NK-92 treated with Interleukin-12 subunit alpha and Interleukin-12 subunit beta, amount 100 ng/mL, for 24 hours (cell line): ENCODE measurements at places on chromosomes 13 and 19.

- DNase-seq = no peak
Measured at GRCh38 chr13:25528266-25528665, 156.5 kb downstream of the ATP8A2 start.

DNA sequence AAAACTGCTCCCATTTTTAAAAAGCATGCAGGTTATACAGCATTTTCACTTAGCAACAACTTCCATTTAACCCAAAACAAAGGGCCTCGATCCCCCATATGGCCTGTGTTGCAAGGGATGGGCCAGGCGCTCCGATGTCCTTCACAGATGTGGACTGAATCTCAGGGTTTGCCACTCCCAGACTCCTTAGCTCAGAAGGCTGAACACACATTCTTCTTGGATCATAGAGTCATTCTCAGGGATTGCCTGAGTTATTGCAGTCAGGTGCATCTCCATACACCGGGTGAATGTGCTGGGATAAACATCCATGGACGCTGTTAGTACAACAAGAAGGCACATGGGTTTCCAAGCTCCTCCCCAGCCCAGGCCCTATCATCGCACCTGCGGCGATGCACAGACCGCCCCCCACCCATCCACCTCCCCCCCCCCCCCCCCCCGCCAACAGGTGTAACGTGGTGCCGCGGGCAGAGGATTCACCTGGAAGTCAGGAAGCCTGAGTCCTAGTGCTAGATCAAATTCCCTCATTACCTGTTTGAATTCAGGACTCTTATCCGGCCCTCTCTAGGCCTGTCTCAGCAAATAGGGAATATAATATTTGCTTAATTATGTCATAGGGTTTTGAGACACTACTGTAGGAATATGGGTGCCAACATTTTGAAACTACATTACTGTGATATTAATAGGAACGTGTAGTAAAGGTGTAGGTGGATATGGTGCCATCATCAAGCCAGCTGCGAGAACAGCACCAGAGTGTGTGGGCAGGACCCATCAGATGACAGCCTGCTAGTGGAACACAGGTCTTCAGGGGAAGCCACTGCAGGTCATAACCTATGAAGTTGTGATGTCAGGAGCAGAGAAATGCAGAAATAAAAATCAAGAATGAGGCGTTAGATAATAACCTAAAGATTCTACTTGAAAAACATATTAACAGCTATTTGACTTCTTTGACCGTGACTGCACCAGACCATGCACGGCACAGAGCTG, 110.9 kb downstream of the SACS start:
- DNase-seq = no peak

DNA sequence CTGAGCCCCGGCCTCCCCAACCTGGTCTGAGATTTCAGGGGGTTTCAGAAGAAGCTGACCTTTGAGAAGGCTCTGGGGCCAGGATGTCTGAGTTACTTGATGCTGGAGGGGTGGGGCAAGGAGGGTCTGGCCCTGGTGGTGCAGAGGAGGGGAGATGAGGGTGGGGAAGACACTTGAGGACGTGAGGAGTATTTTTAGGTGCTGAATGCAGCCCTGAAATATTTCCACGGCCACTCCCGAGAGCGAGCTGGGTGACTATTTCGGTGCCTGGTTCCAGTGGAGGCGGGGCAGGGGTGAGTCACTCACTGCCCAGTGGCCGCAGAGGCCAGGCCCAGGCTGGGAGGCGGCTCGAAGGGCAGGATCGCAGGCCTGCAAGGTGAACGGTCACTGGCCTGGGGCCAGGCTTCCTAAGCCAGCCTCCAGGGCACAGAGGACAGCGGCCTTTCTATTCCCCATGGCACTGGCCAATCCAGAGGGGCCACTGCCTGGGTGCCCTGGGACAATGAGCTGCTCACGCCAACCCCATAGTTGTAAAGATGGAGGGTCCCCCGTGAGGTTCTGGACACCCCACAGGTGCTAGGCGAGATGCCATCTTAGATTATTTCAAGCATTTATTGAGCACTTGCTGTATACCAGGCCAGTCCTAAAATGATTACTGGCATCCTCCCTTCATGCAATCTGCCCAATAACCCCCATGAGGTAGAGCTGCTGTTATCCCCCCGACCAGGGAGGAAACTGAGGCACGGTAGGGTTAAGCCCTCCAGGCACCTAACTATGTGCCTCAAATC, 19.7 kb upstream of the JUND start:
- DNase-seq = no peak

DNA sequence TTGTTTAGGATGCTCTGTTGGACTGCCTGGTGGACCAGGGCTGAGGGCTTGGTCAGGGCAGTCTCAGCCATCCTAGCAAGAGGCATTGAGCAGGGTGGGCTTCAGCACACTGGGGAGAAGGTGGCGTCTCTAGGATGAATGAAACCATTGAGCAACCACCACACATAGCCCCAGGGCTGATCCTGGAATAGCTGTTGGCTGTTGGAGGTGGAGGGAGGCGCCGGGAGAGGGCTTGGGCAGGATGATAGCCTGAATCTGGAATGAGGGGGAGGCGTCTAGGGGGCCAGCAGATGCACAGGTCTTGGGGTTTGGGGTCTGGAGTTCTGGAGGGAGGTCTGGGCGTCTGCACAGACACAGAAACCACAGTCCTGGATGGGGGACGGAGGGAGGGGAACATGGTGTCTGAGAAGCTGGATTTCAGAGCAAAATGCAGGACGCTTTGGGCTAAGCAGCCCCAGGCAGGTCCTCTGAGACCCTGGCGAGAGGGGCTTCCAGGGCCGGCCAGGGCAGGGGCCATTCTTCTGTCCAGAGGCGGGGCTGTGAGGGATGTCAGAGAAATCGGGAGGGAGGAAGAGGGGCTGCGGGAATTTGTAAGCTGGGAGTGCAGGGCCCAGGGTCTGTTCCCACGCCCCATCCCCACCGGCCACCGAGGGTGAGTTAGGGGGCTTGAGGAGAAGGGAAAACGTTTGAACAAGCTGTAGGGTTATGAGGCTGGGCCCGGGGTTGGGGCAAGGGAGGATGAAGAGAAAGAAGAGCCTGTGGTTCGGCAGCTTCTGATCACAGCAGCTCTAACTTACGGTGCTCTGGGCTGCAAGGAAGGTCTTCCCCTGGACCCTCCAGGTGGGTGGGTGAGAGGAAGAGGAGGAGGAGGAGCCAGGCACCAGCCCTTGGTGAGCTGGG, 5.2 kb downstream of the TRAPPC5 start:
- DNase-seq = no peak

GRCh38 chr13:110270507-110270906, 36.5 kb downstream of the COL4A1 start:
- no peak for DNase-seq

DNA sequence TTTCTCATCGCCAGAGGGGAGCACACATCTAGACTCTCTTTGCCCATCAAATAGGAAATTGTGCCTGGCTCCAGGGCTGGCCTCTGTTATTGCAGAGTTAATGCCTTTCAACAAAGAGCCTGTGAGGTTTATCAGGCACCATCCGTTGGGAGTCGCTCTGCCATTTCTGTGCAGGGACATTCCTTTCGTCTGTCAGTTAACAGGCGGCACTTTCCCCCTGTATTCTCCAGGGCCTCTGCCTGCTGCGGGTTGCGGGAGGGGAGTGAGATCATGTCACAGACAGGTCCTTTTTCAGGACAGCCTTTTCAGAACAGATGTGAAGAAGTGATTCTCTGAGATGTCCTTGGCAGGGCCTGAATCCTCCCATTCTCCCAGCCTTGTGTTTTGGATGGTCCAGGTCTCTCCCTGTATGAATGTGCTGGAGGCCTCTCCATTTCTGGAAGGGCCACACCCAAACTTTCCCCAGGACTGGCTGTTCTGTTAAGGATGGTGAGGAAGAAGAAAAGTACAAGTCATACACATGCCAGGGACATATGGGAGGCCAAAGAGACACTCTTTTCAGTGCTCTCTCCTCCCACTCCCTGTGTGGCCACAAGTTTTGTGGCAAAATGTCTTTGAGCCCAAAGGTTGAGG, 14.9 kb downstream of the SERP2 start:
- no peak for DNase-seq

- no peak for DNase-seq
Measured at GRCh38 chr19:33279430-33280350, 22.6 kb downstream of the CEBPA start.

DNA sequence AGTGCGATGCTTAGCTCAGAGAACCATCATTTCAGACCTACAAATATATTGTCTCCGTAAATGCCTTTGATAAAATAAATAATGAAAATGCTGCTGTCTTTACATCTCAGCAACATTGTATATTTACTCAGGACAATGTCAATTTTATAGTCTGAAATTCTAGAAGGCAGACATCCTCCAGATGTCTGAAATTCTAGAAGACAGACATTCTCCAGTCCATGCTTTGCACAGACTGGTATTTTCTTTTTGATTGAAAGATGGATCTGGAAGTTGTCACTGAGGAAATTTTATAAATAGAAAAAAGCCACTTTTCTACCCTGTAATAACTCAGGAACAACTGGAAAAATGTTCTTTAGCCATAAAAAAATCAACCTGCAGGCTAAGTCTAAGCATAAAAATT, 2293.3 kb downstream of the PCDH9 start:
- no peak for DNase-seq

DNA sequence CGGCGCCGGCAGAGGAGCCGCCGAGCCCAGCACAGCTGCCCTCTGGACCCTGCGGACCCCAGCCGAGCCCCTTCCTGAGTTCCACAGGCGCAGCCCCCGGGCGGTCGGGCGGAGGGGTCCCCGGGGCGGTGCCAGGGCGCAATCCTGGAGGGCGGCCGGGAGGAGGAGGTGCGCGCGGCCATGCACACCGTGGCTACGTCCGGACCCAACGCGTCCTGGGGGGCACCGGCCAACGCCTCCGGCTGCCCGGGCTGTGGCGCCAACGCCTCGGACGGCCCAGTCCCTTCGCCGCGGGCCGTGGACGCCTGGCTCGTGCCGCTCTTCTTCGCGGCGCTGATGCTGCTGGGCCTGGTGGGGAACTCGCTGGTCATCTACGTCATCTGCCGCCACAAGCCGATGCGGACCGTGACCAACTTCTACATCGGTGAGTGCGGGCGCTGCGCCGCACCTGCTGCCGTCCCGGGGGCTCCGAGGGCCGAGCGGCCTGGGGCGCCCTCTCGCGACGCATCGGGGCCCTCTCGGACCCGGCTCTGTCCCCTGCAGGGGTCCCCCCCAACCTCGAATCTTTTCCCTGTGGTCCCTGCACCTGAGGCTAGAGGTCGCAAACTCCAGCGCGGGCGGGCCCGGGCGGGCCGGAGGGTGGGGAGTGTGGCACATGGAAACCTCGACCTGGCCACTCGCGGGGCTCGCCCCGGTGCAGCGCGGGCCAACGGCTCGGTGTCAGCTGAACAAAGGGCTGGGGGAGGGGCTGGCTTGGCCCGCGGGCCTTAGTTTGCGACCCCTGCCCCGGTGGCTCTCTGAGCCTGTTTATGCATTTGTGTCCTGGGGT, at the start of gene KISS1R:
TSS of gene KISS1R (plus strand) at position 11 of the 829 bp plus-strand sequence. CDS start at position 181, 170 bp downstream.
- no peak for DNase-seq

- no peak for DNase-seq
Measured at GRCh38 chr19:30722761-30723160, 350.6 kb downstream of the ZNF536 start.
